ENCODE measurements at places on chromosomes 5 and 9.
A peak's percentile ranks its signal among the peaks of the same experiment; 100 is the strongest.

- no peak for DNase-seq
These were observed 50.3 kb downstream of the MTAP start for GRCh38 chr9:21852754-21853153.

GRCh38 chr9:15221746-15222145 is 85.3 kb downstream of the TTC39B start:
- peak; percentile 79 for DNase-seq

DNA sequence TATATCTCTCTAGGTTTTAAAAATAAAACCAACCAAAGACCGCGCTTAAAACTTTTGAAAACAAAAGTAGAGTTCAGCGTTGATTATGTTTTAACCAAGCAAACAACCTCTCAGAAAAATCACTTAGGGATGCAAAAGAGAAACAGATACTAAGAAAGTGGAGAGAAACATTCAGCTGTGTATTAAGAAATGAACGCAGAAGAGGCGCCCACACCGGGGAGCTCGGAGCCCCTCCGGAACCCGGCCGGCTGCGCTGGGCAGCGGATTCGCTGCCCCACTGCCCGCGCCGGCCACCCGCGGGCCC is 1.4 kb downstream of the PITX1 start:
- no peak for DNase-seq

DNA sequence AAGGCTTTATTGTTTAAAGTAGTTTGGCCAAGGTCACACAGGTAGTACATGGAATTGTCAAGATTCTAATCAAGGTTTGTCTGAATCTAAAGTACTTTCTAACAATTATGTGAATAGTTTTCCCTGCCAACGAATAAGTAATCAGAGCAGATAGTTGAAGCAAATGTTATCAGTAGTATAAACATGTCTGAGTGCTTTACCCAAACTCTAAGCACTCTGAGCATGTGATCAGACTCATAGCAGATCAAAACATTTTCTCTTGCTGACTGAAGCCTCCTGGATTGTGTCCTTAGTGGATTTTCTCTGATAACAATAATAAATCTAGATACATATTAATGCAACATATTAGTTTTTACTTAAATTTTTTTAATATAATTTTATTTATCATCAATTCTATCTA is 995.0 kb downstream of the EFNA5 start:
- no peak for DNase-seq

DNA sequence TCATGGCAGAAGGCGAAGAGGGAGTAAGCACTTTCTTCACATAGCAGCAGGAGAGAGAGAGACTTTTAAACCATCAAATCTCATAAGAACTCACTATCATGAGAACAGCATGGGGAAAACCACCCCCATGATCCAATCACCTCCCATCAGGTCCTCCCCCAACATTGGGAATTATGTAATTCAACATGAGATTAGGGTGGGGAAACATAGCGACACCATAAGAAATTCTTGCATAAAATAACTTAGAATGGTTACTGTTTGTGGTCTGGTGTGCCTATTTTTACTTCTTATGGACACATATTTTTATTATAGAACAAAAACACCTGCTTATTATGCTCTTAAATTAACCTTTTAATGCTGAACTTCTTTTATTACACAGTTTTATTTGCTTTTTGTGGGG is 298.1 kb downstream of the PJA2 start:
- no peak for DNase-seq

GRCh38 chr5:95102080-95102479 is 182.8 kb downstream of the MCTP1 start:
- no peak for DNase-seq

GRCh38 chr5:123085638-123086286 is 3.3 kb upstream of the PRDM6 start:
- no peak for DNase-seq

DNA sequence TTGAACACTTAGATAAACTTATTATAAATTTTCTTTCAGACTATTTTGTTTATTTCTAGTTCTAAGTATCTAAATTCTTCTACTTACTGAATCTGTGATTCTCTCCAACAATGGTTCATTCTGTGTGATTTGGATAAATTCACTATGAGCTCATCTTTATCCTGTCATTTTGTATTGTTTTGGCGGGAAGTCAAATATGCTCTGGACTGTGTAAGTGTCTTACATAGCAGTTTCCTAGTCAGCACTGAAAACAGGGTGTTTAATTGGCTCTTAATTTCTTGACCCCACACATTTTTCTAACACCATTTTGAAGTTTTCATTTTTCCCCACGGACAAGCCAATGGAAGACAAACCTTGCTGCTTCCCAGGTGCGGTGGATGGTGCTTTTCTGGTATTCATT is 207.0 kb upstream of the ACO1 start:
- no peak for DNase-seq

DNA sequence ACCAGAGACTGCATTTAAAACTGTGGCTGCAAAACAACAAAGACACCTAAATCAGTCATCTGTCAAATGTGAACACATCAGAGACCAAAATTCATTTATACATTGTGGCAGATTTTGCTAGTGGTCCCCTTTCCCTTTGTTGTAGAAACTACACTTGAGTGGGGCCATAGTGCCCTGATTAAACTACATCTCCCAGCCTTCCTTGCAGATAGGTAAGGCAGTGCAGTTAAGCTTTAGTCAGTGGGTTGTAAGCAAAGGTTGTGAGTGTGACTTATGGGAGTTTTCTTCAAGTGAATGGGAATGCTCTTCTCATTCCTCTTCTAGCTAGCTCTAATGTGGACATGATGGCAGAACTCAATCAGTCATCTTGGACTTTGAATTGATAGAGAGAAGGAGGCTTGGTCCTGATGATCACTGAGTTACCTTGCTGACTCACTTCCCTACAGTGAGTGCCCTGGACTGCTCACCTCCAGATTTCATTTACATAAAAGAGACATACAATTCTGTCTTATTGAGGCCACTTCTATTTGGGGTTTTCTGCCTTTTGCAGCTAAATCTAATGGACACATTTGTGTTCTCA is 35.2 kb upstream of the SPARC start:
- no peak for DNase-seq

GRCh38 chr9:13992138-13993088 is 321.5 kb downstream of the NFIB start:
- DNase-seq: no peak

GRCh38 chr5:72387985-72388384 is 67.8 kb downstream of the PTCD2 start:
- DNase-seq: peak; percentile 84

DNA sequence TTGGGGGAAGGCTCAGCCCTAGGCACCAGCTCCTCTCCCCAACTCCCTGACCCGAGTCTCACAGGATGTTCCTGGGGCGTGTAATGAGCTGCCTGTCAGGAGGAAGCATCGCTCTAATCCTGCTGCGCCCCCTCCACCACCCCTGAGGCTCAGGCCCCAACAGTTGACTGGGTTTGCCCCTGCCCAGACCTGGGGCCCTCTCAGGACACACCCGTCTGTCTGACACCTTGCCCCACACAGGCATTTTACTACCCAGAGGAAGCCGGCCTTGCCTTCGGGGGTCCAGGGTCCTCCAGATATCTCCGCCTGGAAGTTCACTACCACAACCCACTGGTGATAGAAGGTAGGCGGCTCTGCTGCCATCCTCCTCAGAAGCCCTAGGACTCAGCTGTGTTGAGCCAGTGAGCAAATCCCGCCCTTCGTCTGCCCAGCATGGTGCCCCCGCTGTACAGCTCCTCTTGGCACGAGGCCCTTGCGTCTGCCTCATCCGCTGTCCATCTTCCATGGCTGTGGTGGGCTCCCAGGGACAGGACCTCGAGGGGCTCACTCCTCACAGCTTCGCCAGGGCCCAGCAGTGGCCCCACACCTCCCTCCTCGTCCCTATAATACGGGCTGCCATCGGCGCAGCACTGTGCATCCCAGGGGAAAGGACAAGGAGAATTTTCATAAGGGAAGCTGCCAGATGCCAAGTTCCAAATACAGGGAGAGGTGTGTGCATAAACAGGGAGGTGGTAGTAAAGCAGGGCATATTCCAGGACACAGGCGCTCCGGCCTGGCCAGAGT is 8.0 kb downstream of the DBH start:
- no peak for DNase-seq

GRCh38 chr5:14209836-14210235 is 66.7 kb downstream of the TRIO start:
- no peak for DNase-seq

- no peak for DNase-seq
These were observed 567.2 kb downstream of the SLCO4C1 start for GRCh38 chr5:101728933-101729332.

- DNase-seq: peak; percentile 26
These were observed 616.0 kb upstream of the EDIL3 start for GRCh38 chr5:85000671-85001070.

GRCh38 chr5:37773809-37774208 is 66.0 kb downstream of the GDNF start:
- no peak for DNase-seq

DNA sequence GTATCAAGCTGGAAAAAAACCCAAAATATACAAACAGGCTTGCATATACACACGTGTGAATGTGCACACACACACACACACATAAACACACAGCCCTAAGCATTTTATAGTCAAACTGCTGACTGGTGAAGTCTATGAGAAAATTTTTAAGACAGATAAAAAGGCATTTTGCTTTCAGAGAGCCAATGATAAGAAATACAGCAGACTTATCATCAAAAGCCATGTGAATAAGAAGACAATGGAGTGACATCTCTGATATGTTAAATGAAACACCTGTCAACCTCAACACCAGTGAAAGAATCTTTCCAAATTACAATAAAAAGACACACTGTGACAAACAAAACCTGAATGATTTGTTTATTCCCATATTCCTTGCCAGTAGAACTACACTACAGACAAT is 233.3 kb downstream of the CDH9 start:
- DNase-seq: no peak

GRCh38 chr9:16784002-16784401 is 86.5 kb downstream of the BNC2 start:
- DNase-seq: no peak

DNA sequence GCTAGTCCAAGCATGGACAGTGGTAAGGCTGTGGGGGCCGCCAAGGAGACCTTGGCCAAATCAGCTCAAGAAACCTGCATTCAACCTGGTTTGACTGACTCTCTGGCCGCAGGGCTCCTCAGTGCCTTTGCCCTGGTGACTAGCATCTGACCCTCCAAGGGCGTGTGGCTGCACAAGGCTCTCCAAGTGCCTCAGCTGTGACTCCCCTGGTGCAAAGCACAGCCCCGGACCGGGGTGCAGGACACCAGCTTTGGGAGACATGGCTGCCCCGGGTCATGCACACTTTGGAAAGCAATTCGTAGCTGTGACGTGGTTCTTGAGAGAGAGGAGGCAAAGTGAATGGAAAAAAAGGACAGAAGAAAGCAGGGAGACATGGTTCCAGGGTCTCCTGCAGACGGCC is 245.2 kb upstream of the IRX2 start:
- no peak for DNase-seq

DNA sequence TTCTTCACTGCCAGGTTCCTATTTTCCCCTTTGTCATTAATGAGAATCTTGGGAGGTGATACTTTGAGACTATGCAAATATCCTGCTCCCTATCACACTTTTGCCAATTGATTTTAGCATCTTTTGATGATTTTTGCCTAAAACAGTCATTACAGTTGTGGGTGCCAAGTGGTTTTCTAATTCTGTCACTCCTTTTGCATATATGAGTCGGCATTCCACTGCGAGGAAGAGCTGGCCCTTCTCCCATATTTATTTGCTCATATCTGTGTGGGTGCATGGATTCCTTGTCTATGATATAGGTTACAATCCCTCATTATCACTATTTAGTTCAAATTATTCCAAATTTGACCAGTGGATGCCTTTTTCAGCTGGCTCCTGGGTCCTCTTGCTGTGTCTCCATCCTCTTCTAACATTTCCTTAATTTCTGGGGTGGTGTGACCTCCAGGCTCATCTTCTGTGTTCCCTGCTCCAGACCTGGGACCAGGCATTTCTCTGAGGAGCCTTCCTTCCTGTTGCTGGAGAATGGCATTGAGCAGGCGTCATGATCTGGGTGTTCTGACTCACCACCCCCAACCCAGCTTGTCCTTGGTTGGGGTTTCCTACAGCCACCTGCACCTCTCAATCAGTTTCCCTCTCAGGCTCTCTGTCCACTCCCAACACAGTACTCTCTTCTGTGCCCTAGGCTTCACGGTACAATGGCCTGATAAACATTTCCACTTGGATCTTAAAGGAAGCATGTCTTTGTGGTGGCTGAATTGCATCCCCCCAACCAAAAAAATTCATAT is 106.7 kb downstream of the NXNL2 start:
- DNase-seq: no peak

DNA sequence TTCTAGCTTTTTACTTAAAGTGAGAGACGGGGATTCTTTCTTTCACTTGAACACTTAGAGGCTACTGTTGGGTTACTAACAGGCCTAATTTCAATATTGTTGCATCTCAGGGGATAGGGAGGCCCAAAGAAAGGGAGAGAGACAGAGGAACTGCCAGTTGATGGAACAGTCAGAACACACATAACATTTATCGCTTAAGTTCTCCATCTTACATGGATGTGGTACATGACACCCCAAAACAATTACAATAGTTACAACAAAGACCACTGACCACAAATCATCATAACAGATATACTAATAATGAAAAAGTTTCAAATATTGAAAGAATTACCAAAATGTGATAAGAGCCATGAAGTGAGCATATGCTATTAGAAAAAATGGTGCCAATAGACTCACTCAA is 4.3 kb upstream of the RIC1 start:
- no peak for DNase-seq

DNA sequence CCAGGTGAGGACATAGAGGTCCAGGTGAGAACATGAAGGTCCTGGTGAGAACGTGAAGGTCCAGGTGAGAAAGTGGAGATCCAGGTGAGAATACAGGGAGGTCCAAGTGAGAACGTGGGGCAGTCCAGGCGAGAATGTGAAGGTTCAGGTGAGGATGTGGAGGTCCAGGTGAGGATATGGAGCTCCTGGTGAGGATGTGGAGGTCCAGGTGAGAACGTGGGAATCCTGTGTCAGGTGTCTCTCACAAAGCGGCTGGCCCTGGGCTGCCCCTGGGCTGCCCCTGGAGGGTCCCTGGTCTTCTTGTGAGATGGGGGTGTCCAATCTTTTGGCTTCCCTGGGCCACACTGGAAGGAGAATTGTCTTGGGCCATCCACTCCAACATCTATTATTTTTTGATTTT is 133.4 kb downstream of the MRPL36 start:
- no peak for DNase-seq

GRCh38 chr9:86511614-86512360 is 157.6 kb upstream of the TUT7 start:
- no peak for DNase-seq
